ENCODE measurements at places on chromosomes 7 and 10. TPM values are rescaled to one million over a fixed set of nuclear protein-coding genes. Genes with fewer than 3 reads are reported as not detected.

C10orf105 gene
- total RNA-seq = not detected

SPOCK2 gene
- 0.23 TPM for total RNA-seq

MYH16 gene
- total RNA-seq = under 0.01 TPM

CYP17A1 gene
- total RNA-seq = not detected

FAM221A gene
- 2.0 TPM for total RNA-seq

TMEM130 gene
- 0.30 TPM for total RNA-seq

ADIRF gene
- 1.5 TPM for total RNA-seq

MCM10 gene
- 0.89 TPM for total RNA-seq

AKR1C3 gene
- total RNA-seq = 1.2 TPM

GIMAP5 gene
- not detected for total RNA-seq

MYO3A gene
- total RNA-seq = not detected

PALD1 gene
- 0.14 TPM for total RNA-seq

MBL2 gene
- not detected for total RNA-seq

SLC26A3 gene
- not detected for total RNA-seq

FOXK1 gene
- total RNA-seq = 25.5 TPM

MYOZ1 gene
- total RNA-seq = 0.05 TPM

NUTM2D gene
- 1.2 TPM for total RNA-seq

EBF3 gene
- total RNA-seq = not detected

DNAJC30 gene
- total RNA-seq = 2.4 TPM

GIMAP1 gene
- total RNA-seq = not detected

CRYGN gene
- not detected for total RNA-seq

TCF7L2 gene
- 2.6 TPM for total RNA-seq

POP7 gene
- total RNA-seq = 27.6 TPM

SH2B2 gene
- 4.7 TPM for total RNA-seq

TBRG4 gene
- total RNA-seq = 54.1 TPM

TFPI2 gene
- total RNA-seq = 649 TPM

GPR26 gene
- not detected for total RNA-seq

PRSS37 gene
- total RNA-seq = not detected

GPR85 gene
- total RNA-seq = 2.6 TPM

COL26A1 gene
- not detected for total RNA-seq

TEX36 gene
- total RNA-seq = not detected

GPR15LG gene
- not detected for total RNA-seq
